NCI-H2081 (cell line): ENCODE measurements at places on chromosomes 11 and 22.

DNA sequence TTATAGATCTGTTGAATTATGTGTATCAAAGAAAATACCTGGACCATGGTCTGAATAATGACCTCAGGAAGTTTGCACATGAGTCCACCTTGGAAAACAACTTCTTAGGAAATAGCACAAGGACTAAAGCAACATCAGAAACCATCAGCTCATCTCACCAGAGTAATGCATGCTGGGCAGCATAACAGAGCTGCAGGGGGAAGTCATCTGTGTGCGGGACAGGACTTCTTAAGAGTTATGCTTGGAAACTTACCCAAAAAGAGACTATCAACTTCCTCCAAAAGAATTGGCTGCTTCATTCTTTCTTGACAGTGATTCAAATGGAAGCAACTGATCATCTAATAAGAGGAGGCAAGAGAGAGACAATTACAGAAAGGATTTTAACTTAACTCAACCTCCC, 2.5 kb downstream of the OR56B4 start:
- DNase-seq: no peak

GRCh38 chr11:13009921-13010748, 1.0 kb downstream of the RASSF10 start:
- DNase-seq: no peak

GRCh38 chr11:35045236-35045820, 93.6 kb upstream of the CD44 start:
- DNase-seq: no peak

- DNase-seq: no peak
These were observed 18.5 kb downstream of the FIBIN start for GRCh38 chr11:27012234-27012921.

DNA sequence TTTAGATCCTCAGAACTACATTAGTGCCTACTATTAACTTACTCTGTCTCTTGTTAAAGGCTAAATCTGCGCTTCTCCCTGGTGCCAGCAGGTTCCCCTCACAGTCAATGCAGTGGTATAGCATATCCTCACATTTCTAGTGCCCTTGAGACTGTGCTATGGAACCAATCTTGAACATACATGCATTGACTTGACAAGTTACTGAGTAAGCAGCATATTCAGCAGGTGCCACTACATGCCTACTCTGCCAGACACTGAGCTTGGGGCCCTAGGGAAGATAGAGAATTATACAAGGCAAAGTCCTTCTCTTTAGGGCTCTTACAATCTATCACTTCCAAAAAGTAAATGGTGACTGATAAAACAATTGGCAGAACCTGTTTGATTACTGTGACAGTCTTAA, 3.2 kb downstream of the FUT4 start:
- no peak for DNase-seq

DNA sequence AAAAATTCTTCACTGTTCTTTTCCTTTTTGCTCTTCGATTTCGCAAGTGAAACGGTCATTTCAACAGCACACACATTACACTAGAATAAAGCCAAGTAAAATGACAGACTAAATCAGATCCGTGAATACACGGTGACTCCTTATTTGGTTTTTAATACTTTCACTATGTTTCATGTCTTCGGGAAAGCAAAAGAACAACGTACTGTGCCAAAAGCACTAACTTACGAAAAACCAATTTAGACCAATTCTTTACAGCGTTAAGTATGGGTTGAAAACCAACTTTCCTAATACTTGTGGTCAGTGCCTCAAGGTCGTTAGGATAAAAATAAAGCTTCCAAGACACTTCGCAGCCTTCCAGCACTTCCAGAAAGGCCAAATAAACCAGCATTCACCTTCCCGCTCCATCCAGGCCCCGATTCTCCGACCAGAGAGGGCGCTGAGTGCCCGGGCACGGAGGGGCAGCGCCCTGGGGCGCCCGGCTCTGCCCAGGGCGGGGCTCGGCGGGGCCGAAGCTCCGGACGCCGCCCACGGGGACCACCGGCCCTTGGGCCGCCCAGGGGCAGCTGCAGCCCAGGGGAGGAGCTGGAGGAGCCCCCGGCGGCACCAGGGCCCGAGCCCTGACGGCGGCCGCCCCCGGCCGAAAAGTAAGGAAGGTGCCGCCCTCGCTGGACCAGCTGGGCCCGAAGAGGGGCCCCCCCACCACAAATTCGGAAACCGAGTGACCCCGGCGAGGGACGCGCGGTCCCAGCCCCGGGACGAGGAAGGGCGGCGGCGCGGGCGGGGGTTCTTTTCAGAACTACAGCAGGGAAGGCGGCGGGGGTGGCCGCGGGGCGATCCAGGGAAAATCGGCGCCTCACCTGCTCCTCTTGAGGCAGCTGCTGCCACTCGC, 499 bp downstream of the ATL3 start:
- peak; percentile 16 for DNase-seq
